ENCODE measurements at places on chromosomes 16 and 17.

DNA sequence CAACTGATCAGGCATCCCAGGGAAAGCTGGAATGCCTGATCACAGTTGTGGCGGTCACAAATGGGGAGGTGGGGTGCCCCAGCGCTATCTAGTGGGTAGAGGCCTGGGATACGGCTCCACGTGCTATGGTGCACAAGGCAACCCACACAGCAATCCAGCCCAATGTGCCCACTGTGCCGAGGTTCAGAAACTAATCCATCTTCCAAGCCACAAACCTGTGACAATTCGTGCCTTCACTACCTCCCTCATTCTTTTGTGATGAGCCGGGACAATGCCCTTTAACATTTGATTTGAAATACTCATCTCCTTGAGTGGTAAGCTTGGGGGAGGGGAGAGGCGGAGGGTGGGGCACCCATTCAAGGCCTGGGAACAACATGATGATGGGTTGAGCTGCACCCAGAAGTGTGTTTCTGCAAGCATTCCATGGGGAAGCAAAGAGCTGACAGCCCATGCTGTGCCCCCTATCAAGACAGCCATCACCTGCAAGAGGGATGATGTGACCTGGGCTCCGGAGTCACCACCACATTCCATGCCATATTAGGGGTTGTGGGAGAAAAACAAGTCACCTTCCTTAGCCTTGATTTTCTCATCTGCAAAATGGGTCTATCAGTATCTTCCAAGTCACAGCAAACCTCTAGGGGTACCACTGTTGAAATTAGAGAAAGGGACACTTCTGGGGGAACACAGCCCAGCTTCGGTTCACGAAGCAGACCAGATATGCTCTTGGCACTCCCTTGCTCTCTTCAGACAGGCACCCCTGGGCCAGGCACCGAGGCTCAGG, 3.7 kb downstream of the ELOB start:
- DNase-seq: no peak

- DNase-seq: peak; percentile 18
Observed at GRCh38 chr16:79339863-79340262, 260.7 kb downstream of the MAF start.

DNA sequence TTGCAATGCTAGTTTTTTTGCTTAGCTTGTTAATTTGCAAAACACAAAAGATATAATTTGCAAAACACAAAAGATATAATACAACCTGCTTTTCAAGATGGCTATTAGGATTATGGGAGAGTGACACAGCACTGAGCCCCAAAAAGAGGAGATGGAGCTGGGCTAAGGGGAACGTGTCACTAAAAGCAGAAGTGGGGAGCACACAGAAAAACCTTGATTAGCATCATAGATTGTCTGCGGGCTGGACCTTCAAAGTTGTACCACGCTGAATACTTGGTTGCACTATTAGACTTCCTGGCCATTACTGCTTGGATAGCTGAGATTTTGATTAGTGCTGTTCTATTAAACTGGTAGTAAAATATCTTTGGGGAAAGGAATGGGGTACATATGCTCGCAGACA, 36.2 kb downstream of the KCNJ16 start:
- DNase-seq: no peak

DNA sequence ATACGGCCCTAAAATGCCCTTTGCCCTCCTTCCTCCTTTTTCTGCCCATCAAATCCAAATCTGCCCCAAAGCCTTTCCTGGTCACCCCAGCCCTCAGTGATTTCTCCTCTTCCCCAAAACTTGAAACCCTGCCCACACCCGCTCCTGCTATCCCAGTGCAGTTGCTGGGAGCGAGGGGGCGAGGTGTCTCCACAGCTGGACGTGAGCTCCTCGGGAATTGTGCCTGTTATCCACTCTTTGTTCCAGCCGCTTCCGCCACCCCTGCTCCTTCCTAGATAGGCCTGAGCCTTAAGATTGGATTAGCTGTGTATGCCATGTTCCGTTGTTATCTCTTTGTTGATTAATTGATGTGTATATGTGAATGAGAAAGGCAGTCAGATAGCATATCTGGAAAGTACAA, 2.6 kb upstream of the KRT35 start:
- DNase-seq: no peak

GRCh38 chr17:68800751-68801150, 154.4 kb downstream of the ABCA8 start:
- no peak for DNase-seq

- DNase-seq: no peak
Observed at GRCh38 chr17:71899317-71899716, 221.5 kb upstream of the SOX9 start.

DNA sequence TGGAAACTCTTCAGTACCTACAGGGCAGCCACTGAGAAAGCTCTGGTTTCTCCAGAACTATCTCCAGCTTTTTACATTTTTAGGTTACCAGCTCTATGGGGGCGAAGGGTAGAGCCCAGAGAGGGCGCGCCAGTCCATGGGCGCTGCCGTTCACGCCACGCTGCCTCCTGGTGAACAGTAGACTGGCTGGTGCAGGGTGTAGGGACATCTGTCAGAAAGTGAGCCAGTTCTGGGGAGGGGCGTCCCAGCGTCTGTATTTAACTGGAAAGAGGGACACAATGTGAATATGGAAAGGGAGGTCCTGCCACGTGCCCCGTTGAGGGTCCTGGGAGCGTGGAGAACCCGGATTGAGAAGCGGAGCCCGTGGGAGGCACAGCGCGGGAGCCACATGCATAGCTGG, 16.4 kb upstream of the CLEC18A start:
- DNase-seq: no peak

- DNase-seq: no peak
Observed at GRCh38 chr16:84453061-84453752, 51.3 kb downstream of the MEAK7 start.

All from NCI-H524 treated with DMSO at 0.1 percent for 48 hours (cell line).